Adrenal gland (tissue), 19 donors: ENCODE measurements at places on chromosomes 11 and 22. TPM values are rescaled to one million over a fixed set of nuclear protein-coding genes. Genes with fewer than 3 reads are reported as not detected.

Gene TNNI2
- 0.61 TPM for total RNA-seq

DNA sequence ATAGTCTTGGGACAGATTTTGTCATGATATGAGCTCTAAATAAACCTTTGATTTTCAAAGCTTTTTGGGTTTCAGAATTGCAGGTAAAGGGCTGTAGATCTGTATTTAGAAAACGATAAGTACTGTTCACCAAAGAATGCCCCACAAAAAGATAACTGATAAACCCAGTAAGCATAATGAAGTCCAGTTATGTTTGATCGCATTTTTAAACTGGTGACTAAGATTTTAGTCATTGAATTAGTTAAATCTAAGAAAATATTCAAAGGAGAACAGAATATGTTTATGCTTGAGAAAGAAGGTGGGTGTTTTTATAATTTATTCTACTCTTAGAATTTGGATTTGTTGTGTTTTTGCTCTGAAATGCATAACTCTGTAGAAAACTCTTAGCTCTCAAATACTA, 11.6 kb downstream of the DEPDC7 start:
- no peak for DNase-seq

Gene KRTAP5-7
- total RNA-seq = not detected

Gene MTMR3
- 51.8 TPM for total RNA-seq

- DNase-seq = no peak
Measured at GRCh38 chr11:69211540-69211919, 55.8 kb downstream of the SMIM38 start.

Gene CREB3L1
- 24.0 TPM for total RNA-seq

DNA sequence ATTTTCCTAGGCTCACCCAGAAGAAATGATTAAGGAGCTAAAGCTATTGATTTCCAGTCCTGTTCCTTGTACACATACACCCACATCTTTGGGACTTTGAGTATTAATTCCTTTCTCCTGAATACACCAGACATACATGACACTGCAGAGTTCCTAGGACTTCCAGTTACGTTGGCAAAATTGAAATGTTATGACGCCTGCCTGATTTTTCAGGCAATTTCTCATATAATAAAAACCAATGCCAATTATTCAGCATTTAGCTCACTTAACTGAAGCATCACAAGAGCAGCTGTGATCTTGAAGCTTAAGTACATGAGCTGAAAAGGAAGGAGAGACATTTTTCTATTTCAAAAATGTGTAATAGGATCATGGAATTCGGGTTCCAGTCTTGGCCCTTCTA, 4.5 kb downstream of the CLMP start:
- DNase-seq = no peak

DNA sequence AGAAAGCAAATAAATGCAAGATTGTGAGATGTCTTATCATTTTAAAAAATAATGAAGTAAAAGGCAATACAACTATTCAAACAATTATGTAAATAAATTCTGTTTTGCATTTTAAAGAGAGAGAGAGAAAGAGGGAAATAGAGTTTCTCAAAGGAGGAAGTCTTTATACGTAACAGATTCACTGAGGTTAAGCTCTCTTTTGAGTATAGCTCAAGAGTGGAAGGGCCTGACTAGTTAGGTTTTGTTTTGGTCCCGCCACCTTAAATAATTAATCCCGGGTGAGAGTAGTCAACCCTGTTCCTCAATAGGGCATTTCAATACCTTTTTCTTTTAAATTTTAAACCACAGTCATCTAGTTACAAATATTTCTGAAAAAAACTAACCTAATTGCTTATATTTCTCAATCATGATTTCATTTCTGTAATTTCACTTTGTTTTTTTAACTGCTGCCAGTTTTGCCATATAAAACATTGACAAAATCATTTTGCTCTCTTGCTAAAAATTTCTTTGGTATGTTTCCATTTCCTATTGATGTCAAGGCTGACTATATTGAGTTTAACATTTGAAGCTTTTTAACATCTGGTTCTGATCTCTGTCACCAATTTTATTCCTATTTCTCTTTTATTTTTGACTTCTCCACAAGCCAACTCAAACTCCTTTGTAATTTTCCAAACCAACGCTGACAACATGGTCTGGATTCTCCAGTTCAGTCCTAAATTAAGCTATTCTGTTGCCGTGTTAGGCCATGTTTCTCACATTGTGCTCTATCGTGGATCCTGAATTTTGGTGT, 10.3 kb downstream of the OR10D3 start:
- DNase-seq = no peak

Gene MUC2
- not detected for total RNA-seq
